ENCODE measurements at places on chromosomes 12 and 14.

DNA sequence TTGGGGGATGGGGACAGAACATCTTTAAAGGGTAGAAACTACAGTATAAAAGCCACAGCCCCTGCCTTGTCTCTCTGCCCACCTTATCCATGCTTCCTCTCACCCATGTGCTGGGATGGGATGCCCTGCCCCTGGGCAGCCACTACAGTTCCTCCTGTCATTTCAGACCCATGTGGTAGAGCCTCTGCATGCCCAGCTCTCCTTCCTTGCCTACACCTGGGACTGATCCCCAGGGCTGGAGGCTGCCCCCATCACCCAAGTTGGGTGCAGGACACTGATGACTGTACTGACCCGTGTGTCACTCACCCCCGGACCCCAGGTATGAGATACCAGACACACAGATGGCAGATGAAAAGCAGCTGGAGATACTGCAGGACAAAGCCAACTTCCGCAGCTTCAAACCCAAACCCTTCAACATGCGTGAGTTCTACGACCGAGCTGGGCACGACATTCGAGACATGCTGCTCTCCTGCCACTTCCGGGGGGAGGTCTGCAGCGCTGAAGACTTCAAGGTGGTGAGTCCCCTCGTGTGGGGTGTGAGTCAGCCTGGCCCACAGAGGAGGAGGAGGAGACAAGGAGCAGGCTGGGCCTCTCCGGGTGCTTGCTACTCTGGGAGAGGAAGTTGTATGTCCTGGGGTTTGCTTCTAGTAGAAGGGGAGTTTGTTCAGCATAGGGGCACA, 2.2 kb downstream of the ASIC1 start:
- DNase-seq = peak; percentile 64

DNA sequence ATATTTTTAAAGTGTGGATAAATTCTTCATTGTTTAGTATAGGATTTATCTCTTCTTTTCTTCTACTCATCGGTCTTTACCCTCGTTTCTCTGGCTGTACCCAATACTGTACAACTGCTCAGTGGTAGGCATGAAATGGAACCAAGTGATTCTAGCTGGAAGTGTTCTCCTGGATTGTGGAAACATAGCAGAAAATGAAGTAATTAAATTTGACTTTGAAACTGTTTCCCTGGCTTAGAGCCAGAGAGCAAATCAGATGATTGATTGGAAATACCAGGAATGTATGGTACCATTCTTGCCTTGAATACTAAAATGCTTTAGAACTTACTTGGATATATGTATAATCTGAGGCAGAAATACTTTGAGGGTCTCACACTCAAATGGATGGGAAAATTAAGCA, 292.3 kb downstream of the ERC1 start:
- DNase-seq = no peak

DNA sequence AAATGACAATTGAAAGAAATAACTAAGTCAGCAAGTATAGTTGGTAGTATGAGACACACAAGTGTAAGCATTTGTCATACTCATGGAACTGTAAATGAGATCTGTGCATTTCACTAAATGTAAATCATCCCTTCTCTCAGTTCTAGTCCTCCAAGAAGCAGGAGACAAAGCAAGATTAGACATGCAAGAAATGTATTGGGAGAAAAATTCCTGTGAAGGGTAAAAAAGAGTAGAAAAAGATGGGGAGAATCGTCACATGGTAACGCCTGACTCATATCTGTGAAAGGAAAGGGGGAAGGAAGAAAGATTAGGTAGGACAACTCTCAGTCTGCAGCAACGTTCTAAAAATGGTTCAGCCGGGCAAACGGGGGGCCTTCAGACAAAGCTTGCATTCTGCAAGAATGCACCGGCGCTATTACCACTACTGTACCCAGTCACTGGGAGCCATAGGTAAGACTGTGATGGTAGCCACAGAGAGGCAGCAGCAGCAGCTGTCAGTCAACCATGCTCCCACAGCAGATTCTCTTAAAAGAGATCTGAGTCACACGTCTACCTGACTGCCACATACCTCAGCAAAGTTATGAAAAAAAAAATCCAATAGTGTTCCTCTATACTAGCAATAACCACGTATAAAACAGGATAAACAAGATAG, 18.0 kb upstream of the RFX4 start:
- DNase-seq = no peak

DNA sequence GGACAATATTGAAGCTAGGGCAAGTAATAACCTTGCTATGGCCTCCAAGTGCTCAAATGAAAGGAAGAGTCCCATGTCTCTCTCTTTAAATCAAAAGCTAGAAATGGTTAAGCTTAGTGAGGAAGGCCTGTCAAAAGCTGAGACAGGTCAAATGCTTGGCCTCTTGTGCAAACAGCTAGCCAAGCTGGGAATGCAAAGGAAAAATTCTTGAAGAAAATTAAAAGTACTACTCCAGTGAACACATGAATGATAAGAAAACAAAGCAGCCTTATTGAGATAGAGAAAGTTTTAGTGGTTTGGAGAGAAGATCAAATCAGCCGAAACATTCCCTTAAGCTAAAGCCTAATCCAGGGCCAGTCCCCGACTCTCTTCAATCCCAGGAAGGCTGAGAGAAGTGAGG, 84.1 kb upstream of the PLEKHA5 start:
- no peak for DNase-seq

- no peak for DNase-seq
Measured at GRCh38 chr14:75254901-75255584, 23.6 kb upstream of the FOS start.

DNA sequence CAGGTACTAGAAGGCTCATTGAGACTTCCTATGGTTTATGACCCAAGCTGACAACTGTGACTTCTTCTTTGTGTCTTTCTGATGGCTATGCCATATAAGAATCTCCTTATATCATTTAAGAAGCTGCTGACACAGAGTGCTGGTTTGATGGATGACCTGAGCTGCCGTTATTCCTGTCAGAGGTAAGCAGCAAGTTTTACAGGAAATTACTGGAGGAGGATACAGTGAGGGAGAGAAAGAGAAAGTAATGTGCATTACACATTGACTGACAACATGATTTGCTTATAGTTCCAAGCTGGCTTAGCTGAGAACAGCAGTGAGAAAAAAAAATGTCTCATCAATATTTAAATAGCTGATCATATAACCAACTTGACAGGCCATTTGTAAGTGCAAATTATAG, 981.4 kb downstream of the FSCB start:
- no peak for DNase-seq

GRCh38 chr14:103597623-103598377, 31.2 kb upstream of the KLC1 start:
- DNase-seq = no peak

GRCh38 chr14:29454026-29454693, 473.5 kb downstream of the PRKD1 start:
- no peak for DNase-seq

DNA sequence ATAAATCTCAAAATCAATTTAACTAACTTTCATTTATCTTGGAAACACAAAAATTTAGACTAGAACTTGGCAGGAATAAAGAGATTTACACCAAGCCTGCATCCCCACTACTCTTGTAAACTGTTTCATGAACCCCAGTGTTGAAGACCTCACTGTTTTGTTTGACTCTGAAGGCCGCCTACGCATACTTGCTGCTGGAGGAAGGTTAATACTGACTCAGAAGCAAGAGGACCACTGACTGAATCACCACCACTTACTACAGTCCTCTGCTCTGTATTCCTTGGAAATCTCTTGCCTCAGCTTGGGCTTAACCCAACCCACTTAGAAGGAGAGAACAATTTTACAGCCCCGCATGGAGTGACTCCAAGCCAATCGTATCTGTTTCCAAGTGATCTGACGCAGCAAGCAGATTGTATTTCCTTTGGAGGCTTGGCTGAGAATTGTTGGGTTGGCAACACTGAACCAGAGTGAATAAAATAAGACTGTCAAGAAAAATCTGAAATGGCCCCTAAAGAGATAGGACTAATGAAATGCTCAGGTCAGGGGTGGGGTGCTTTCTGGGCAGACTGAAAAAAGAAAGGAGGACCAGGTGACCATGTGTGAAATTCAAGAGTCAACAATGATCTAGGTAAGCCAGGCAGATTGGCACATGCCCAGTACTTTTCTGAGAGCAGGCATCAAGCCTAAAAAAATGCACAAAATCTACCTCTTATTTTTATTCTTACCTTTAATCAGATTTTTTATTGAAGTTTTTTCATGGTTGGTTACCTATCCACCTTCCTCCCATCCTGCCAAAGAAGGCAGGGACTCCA, 248.6 kb downstream of the ZFP36L1 start:
- no peak for DNase-seq

DNA sequence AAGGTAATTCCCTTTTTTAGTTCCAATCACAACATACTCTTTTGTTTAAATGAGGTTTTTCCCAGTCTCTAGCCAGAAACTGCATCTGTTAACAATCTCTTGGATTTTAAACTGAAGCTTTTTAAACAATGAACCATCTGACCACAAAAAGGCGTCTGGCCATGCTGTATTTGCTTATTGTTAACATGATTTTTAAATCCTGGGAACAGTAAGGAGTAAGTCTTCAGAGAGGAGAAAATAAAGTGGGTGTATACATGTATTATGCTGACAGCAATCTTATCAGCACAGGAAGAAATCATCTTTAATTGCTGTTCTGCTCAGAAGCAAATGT, 106.2 kb downstream of the DAAM1 start:
- no peak for DNase-seq

- no peak for DNase-seq
Measured at GRCh38 chr12:49519574-49519936, 19.3 kb upstream of the KCNH3 start.

GRCh38 chr12:130994821-130995375, 41.2 kb downstream of the ADGRD1 start:
- no peak for DNase-seq

DNA sequence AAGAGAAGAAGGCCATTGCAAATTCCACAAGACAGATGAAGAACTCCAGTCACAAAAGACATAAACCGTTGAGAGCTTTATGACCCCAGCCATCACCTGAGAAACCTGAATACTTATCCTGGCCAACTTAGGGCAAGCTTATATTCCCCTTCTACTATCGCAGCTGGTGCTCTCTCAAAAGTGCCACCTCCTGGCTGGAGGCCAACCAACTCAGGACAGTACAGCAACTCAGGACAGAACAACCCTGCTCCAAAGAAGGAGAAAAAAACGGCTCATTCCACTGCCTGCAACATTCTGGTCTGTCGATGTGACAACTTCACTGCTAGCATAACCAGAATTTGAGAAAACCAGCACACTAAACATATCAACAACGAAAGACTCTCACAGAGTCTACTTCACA, 9.7 kb upstream of the KRT6B start:
- no peak for DNase-seq

- no peak for DNase-seq
Measured at GRCh38 chr12:94615260-94616181, 34.8 kb downstream of the TMCC3 start.

DNA sequence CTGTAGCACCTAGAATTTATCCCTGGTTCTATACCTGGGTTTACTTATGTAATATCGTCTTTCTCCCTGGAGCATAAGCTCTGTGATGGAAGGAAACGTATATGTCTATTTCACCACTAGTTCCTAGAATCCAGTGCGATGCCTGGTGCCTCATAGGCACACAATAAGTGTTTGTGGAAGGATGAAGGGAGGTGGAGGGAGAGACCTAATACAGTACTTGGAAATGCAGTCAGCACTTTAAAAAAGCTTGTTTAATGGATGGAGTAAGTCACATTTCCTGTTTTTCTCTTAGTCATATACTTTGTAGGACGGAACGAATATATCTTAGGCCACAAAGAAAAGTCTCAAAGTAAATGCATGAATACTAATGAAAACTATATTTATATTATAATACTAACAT, 186.5 kb upstream of the HMGA2 start:
- DNase-seq = no peak

DNA sequence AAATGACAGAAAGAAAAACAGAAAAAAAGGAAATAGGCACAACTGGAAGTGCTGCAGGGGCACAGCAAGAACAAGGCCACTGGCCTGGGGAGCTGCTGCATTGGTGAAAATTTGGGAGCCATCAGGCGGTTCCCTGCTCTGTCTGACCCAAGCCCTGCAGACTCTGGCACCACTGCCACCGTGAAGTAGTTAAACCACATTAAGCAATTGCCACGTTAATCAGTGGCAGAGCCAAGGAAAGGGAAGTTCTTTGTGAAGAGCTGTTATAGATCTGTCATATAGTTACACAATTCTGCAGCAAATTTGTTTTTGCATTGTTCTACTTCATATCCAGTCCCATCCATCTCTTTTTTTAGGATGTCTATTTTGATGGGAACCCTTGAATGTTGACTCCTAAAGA, 915.3 kb downstream of the FSCB start:
- no peak for DNase-seq

DNA sequence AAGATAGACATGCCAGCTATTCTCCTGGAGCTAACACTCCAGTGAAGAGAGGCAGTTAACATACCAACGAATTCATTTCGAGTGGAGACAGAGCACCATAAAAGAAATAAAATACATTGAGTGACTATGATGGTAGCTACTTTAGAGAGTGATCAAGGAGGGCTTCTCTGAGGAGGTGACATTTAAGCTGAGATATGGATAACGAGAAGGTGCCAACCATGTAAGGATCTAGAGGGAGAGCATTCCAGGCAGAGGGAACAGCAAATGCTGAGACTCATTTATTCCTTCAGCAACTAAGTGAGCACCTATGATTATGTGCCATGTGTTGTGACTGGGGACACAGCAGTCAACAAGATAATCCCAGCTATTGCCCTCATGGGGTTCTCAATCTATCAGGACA, 28.3 kb upstream of the OAS1 start:
- no peak for DNase-seq

DNA sequence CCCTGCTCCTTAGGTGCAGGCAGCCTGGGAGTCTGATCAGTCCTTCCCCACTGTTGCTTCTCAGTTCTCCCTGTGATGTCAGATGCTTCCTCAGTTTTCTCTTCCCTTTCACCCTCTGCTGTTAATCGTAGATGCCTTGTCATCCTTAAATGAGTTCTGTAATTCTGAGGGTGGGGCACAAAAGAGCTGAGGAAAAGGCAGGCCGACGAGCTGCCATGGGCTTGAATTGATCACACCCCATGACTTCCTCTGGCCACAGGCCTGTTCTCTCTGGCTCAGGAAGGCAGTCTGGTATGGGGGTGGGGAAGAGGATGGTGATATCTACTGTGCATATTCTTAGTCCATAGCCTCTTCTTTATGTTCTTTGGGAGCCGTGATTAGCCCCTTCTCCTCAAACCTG, 5.2 kb upstream of the AP1G2 start:
- no peak for DNase-seq

DNA sequence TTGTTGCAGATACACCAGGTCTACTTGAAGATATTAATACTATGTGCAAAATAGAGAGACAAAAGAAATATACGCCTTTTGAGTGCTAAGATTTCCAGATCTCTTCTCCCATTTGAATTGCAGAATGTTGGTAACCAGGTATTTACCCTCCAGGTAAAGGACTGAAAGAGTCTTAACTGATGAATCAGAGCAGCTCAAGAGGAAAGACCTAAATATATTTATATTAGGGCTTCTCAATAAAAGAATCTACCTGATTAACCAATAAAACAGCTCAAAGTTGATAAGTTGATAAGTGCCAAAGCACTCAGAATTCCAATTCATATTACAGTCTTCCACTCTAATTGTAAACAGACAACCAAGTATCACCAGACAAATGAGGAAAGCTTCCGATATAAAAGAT, 59.2 kb downstream of the ZNF641 start:
- no peak for DNase-seq

All from stimulated activated CD4-positive, alpha-beta T cell treated with anti-CD3 and anti-CD28 coated beads, Interleukin-2, amount 100 ng/mL, for 24 hours (primary cell).